ENCODE measurements at places on chromosomes 4 and X. TPM values are rescaled to one million over a fixed set of nuclear protein-coding genes. Genes with fewer than 3 reads are reported as not detected.

DNA sequence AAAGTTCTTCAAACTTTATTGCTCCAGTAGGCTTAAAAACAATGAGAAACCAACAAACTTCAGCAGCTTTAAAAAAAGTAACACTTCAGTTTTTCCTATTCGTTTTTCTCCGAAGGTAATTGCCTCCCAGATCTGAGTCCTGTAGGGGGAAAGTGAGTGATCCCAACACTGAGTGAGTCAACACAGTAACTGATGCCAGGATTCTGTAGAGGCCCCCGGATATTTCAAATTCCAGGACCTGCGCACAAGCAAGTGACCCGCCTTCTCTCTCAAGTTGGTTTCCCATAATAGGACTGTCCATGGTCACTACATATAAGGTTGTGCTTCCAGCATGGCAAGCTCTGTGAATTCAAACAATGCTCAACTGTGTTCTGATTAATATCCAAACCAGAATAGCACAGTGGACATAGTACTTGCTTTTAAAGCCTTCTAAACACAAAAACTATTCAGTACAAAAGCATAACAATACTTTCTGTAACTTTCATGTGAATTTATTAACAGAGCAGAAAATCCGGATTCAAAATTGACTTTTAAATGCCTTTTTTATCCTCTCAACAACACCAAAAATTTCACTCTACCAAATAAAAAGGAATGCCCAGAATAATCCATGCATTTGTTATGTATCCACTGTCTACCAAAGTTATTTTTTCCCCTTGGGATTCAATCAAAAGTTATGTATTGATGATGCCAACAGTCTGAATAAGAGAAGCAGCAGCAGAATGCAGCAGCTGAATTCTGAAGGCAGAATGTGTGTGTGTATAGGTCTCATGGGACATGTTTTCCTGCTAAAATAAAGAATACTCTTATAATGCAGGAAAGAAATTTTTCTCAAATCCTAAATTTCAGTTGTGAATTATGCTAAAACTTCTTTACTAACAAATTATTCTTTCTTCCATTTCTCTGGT, at the start of gene DMD:
DMD (minus strand) TSS at position 194 of the 905 bp plus-strand sequence. CDS start 237 bp downstream, outside the sequence.
- no peak for DNase-seq

- no peak for DNase-seq
Measured at GRCh38 chr4:161419822-161420221, 744.0 kb downstream of the FSTL5 start.

GRCh38 chr4:72430050-72430449, 139.0 kb downstream of the ADAMTS3 start:
- no peak for DNase-seq

DNA sequence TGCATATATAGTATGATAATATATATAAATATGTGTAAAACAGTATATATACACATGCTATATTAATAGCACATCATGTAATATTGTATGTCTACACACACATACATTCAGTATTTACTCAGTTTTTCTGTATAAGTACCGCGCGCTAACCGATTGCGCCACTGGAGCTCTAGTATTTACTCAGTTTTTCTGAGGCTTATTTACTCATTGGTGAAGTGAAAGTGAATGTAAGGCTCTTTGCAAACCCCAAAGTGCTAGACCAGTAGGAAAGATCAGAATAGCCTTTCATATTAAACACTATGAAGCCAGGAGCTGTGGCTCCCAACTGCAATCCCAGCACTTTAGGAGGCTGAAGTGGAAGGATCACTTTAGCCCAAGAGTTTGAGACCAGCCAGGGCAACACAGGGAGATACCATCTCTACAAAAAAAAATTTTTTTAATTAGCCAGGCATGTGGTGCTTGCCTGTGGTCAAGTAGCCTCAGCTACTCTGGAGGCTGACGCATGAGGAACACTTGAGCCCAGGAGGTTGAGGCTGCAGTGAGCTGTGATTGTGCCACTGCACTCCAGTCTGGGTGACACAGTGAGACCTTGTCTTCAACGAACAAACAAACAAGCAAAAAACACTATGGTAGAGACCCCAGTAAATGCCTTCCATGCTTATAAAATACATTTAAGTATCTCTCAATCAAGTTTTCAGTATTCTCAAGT, 125.8 kb downstream of the KIT start:
- DNase-seq, result no peak

Gene XAGE2
- not detected for total RNA-seq

Data from HCT116 (cell line).